ENCODE measurements at places on chromosomes 7 and 10.
A peak's percentile ranks its signal among the peaks of the same experiment; 100 is the strongest.

DNA sequence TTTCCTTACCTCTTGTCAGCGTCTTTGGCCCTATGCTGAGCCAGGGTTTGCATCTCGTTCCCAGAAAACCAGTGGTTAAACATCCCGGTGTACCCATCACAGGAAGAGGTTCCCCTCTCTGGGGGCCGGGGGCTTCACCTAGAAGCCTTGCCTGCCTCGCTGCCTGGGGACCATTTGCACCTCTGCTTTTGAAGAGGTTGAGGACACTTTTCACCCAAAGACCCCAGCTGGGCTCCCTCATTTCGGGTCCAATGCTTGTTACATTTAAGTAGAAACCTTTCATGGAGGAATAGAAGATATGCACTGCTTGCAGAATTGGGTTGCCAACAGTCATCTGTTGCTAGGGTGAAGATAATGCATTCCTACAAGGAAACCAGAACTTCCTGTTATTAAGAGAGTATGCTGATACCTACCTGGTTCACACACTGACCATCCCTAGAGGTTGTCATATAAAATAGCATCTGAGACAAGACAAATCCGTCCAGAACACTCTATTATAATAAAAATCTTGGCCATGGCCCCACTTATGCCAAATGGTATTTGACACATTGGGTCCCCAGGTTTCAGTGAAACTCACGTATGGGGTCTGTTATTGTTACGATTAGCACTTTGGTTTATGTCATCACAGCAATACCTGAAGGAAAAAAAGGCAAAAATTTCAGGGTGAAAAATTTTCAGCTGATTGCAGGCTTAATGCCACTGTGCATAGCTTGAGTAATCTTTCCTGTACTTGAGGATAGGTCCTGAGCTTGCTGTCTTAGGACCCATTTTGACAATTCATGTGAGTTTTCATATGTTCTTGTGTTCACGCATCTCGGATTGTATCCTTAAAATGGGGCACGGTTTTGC, 917 bp downstream of the ZNF365 start:
- DNase-seq, result peak; percentile 34

- DNase-seq, result no peak
Observed at GRCh38 chr7:130364451-130364850, 15.8 kb upstream of the CPA1 start.

- DNase-seq, result peak; percentile 3
Observed at GRCh38 chr10:110356628-110357245, 52.0 kb upstream of the SMNDC1 start.

- DNase-seq, result no peak
Observed at GRCh38 chr10:28459453-28460144, 73.3 kb upstream of the WAC start.

- DNase-seq, result no peak
Observed at GRCh38 chr7:132495936-132496335, 80.3 kb downstream of the PLXNA4 start.

DNA sequence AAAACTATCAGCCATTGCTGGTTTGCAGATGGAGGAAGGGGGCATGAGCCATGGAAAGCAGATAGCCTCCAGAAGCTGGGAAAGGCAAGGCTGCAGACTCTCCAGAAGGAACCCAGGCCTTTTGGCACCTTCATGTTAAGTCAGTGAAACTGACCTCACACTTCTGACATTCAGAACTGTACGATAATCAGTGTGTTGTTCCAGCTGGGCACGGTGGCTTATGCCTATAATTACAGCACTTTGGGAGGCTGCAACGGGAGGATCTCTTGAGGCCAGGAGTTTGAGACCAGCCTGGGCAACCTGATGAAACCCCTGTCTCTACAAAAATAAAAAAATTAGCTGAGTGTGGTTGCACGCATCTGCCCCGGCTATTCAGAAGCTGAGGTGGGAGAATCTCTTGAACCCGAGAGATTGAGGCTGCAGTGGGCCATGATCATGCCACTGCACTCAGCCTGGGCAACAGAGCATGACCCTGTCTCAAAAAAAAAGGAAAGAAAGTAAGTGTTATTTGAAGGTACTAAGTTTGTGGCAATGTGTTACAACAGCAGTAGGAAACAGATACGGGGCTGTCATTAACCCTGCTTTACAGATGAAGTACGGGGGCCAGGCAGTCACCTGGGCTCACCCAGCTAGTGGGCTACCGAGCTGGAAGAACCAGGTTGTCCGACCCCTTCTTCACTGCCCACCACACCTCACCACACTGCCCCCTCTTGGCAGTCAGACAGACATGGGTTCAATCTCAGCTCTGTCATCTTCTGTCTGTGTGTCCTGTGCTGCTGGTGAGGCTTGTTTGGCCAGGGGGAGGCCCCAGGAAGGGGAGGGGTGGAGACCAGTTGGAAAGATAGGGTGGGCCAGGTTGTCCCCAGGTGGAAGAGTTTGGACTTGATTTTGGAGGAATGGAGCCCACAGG, 18.3 kb downstream of the CHST3 start:
- no peak for DNase-seq

DNA sequence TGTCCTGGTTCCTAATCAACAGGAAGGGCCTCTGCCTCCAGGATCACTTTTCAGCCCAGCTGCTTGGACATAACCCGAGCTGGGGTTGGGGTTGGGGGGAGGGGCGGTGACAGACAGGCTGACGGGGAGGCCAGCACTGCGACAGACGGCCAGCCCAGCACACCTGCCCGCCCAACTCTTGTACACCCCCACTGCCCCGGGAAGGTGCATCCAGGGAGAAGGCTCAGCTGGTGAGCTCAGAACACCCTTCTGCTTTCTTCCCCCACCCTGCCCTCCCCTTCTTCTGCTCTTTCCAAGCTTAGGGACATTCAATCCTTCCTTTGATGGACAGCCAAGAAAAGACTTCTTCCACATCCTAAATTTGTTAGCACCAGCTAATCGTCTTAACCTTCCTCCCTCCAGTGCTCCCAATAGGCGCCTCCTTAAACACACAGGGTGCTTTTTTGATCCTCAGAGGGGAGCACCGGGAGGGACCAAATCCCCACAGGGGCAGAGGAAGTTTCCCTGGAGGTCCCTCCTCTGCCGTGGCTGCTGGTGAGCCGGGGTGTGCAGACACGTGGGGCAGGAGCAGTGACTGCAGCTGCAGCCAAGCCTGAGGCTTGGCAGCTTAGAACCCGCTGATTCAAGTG, 44.7 kb downstream of the COL13A1 start:
- DNase-seq, result peak; percentile 15

GRCh38 chr7:74560086-74560719, 97.3 kb upstream of the GTF2I start:
- DNase-seq, result no peak

DNA sequence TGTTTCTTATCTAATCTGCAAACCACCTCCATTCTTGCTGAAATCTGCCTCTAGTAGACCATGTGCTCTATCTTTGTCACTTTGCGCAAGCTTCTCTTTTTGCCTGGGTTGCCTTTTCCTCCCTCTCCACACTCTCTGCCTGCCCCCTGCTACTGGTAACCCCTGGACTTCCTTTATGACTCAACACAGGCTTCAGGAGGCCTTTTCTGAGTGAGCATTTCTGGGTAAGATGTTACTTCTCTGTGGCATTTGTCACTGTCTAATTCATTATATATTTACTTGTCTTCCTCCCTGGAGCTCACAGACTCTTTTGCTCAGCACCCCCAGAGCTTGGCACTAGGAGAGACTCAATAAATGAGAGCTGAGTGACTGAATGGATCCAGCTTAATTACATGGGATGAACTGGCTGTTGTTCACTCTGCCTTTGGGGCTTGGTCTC, 8.4 kb downstream of the GOLGA7B start:
- DNase-seq, result no peak

DNA sequence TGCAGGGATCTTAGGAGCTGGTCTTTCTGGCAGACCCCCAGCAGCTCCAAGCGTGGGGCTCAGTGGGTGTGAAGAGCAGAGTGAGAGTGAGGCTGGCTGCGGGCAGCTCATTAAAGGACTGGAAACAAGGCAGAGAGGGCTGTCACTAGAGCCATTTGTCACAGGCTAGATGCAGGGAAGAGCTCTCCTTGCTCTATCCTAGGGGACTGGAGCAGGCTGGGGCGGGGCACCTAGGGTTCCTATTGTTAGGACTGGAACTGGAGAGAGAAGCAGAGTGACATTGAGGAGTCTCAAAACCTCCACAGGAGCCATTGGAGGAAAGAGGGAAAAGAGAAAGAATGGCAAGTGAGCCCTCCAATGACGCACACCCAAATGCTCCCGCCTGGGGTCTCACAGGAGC, 772 bp upstream of the DDC start:
- DNase-seq, result no peak

- DNase-seq, result peak; percentile 76
Observed at GRCh38 chr7:97871659-97872024, 566 bp downstream of the ASNS start.

DNA sequence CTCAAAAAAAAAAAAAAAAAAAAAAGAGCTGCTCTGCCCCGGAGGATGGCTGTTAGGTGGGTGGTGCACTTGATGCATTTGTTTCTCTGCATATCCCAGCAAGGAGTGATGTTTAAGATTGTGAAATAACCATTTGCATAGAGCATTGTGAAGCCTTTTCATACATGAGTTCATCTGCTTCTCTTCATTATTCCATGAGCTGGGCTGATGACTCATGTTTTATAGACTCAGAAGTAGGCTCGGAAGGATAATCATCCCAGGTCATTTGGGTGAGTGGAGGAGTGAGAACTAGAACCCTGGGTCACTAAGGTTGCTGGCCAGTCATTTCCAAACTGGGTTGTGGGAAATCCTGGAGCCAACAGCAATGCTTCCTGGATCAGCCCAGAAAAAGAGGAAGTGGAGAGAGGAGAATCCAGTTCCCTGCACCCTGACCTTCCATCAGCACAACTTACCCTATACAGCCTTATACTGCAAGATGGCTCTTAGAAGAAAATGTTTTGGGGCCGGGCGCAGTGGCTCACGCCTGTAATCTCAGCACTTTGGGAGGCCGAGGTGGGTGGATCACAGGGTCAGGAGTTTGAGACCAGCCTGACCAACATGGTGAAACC, 45.3 kb downstream of the TACC2 start:
- DNase-seq, result no peak

DNA sequence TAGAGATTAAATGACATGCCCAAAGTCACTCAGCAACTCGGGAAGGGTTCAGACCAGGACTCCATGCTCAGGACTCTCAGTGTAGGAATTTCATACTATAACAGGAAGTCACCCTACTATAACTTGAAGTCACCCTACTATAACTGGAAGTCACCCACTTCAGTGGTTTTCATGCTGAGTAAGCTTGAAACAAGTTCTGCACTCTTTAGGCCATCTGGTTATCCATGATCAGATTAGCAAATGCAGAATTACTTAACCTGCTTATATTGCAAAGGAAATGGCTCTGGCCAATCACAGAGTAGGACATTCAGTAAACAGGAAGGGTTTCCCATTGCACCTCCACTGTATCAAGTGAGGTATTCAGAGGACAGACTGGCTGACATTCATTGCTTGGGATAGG, 1240.4 kb downstream of the GATA3 start:
- no peak for DNase-seq

- DNase-seq, result peak; percentile 23
Observed at GRCh38 chr10:110944792-110945396, 25.5 kb downstream of the SHOC2 start.

- DNase-seq, result no peak
Observed at GRCh38 chr7:124171068-124171467, 138.2 kb upstream of the TMEM229A start.

DNA sequence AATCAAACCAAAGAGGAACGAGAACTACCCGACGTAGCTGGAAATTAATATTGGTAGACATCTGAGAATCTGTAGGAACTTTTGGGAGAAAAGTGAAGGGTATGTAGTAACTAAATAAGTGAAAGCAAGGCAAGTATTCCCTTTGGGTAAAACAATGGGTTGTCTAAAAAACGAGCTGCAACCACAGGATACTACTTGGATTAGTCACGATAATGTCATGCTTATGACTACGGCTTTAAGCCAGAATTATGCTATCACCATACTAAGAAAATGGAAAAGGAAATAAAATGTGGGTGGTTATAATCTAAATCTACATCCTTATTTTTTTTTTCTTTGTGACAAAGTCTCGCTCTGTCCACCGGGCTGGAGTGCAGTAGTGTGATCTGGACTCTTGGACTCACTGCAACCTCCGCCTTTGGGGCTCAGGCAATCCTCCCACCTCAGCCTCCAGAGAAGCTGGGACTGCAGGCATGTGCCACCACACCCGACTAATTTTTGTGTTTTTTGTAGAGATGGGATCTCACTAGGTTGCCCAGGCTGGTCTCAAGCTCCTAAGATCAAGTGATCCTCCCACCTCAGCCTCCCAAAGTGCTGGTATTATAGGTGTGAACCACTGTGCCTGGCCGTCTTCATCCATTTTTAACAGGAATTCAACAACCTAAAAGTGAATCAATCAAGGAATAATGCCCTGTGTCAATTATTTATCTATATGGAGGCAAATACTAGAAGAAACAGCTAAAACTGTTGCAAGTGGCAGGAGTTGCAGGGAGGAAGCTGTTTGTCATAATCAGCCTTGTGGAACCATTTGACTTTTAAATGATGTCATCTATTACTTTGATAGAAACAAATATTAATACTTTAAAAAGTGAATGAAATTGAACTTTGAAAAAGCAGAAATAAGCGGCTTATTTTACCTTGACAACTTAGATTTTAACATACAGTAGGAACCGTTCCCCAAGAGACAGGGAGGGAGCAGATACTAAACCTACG, 189.3 kb downstream of the PRPF18 start:
- no peak for DNase-seq

DNA sequence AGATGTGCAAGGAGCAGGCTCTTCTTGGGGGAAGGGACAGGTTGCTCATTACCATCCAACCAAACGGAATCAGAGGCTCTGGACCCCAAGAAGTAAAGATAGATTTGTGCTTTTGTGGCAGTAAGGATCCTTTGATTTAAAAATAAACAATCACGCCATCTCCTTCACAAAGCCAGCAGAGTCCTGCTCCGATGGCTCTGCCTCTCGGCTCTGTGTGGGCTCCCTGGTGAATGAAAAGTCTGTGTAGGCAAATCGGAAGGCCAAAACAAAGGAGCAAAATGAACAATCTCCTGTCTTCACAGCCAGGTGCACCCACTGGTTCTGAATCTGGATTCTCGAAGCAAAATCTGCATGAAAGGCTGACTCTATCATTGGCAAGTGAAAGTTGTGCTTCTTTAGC, 3.8 kb downstream of the PTPRN2 start:
- peak; percentile 36 for DNase-seq

DNA sequence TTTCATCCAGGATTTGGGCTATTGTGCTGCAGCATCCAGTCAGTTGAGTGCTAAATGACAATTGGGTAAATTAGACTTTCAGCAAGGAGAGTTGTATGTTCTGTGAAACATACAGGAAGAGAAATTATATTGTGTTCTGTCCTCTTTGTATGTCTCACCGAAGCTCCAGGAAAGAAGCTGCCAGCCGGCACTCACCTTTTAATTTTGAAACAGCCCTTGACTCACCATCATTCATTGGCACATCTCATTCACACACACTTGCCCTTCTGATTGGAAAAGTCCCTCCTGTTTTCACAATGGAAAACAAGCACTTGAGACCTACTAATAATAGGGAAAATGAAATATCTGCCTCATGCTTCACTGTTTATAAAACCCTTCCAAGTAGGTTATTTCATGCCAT, 495.6 kb downstream of the RPS24 start:
- no peak for DNase-seq

GRCh38 chr7:29105752-29106668, 40.3 kb downstream of the CPVL start:
- DNase-seq, result peak; percentile 81

GRCh38 chr10:99292159-99292558, 37.0 kb upstream of the CNNM1 start:
- no peak for DNase-seq
